ENCODE measurements at places on chromosomes 7 and 10.

DNA sequence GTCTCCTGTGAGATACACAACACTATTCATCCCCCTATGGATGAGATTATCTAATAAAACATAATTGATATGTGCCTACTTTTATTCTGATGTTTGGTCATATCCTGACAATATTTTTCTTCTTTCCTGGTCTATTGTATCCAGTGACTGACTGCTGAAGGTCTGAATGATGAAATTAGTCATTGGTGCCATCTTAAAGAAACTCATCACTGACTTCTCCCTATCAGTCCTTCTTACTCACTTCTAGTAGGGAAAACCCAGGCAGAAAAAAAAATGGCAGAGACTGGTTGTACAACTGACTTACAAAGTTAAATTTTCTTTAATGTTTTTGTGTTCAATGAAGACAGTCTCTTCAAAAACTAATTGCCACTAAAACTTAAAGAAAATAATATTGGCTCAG is 377.4 kb downstream of the HTR7 start:
- DNase-seq, result no peak

DNA sequence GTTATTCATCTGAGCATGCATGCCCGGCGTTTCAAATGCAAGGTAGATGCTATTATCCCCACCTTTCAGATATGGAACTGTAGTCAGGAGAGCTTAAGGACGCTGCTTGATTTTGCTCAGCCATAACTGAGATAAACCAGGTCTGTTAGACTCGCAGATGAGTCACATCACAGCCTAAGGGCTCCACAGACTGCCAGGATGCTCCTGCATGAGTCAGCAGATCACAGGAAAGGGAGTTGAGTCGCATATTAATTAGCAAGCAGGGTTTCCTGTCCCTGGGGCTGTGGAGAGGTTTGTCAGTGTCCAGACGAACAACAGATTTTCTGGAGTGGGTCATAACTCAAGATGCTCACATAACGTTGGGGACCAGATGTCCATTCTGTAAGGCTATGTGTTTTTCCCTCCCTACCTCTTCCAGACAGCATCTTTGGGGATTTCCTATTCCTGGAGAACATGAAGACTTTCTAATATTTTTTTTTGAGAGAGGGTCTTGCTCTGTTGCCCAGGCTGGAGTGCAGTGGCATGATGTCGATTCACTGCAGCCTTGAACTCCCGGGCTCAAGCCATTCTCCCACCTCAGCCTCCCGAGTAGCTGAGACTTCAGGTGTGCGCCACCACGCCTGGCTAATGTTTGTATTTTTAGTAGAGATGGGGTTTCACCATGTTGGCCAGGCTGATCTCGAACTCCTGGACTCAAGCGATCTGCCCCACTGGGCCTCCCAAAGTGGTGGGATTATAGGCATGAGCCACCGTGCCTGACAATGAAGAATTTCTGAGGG is 36.7 kb downstream of the PFKFB3 start:
- DNase-seq, result peak; percentile 11

DNA sequence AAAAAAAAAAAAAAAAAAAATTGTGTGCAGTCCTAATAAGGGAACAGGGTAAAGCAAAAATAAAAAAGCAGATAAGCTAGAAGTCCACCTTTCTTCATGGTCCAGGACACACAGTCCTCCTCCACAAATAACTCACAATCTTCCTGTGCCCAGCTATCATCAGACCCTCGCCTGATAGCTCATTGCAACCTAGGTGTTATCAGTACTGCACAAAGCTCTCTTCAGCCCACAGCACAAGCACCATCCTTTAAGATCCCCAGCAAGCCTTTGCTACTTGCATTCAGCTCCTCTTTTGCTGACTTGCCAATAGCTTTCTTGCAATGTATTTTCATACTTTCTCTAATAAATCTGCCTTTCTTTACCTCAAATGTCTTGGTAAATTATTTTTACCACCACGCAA is 5.0 kb downstream of the NDUFA5 start:
- DNase-seq, result no peak

GRCh38 chr7:17396692-17397091 is 98.2 kb downstream of the AHR start:
- no peak for DNase-seq

GRCh38 chr7:153588586-153588985 is 463.6 kb upstream of the DPP6 start:
- peak; percentile 2 for DNase-seq

DNA sequence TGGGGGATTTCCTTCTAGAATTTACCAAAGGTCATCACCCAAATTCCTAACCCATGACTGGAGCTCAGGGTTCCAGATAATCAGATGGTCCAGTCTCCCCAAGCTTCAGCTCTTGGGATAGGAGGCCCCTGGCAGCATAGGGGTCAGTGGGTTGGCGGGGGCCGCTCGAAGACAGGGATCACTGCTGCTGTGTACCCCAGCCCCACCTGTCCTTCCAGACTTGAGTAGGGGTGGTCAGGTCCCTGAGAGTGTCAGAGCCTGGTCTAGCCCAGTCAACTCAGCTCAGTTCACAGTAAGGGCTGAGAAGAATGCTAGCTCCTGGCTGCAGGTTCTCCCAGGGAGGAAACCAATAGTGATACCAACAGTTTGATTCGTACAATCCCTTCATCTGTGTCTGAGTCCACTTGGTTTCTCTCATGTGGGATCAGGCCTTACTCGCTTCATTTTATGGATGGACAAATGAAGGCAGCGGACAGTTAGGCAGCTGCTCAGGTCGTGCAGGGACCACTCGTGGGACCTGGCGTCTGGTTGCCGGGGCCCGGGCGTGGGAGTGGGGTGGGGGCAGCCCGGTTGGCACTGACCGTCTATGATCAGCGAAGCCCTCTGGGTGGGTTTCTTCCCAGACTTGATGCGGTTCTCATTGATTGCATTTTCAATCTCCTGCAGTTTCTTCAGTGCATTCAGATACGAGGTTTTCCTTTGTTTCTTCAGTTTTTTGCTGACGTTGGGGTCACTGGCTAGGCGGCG is 78.9 kb downstream of the PRPF18 start:
- no peak for DNase-seq

- no peak for DNase-seq
Measured at GRCh38 chr7:73981933-73982332, 46.0 kb upstream of the ELN start.

GRCh38 chr7:26657686-26658388 is 206.6 kb downstream of the SKAP2 start:
- DNase-seq, result peak; percentile 95

Measured in cerebellar cortex (tissue), 1 donor.